CD4-positive, alpha-beta T cell treated with Interleukin-4 for 4 hours (primary cell): ENCODE measurements at places on chromosomes 1 and 21.

- DNase-seq: no peak
These were observed 62.3 kb downstream of the PTGS2 start for GRCh38 chr1:186617926-186618325.

DNA sequence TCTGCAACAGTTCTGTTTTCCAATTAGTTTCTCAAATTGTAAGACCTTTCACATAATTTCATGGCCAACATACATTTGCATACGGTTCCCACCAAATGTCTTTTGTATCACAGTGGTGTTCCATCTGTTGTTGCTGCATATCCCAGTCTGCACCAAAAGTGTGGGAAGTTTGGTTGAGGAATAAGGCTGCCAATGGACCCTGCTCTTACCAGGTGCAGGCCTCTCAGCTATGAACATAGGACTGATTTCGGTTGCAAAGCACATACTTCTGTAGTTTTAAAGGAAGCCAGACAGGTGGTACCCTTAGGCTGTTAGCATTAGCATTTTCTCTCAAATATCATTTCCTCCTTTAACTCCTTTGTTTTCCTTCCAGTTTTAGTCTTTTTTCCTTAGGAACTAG lies 33.8 kb downstream of the ADGRL4 start:
- DNase-seq: no peak

DNA sequence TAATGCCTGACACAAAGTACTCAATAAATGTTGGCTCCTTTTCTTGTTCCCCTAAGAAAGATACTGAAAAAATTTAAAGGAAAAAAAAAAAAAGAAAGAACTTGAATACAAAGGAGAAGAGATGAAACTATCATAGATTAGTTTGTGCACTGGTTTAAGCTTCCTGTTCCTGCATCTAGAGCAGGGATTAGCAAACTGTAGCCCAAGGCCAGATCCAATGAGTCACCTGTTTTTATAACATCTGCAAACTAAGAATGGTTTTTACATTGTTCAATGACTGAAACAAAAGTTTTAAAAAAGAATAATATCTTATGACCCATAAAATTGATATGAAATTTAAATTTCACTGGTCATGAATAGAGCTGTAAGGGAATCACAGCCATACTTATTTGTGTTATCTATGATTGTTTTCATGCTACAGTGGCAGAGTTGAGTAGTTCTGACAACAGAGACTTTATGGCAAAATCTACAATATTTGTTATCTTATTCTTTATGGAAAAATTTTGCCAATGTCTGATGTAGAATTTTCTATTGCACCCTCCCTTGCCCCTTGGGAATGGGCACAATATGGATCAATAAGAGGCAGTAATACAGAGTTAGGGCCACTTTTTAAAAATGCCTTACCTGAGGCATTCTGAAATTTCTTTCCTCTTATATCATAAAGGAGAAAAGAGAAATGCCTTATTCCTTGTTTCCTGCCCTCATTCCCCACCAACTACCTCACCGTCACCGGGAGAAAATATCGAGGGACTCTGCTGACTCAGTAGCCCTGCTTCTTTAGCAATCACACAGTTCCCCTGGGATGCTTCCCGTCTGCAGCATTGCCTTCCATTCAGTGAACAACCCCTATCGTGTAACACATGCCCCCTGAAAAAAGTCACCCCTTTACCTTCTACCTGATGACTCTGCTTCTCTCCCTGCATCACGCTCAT lies 50.6 kb downstream of the WDR64 start:
- DNase-seq: no peak

GRCh38 chr1:97913506-97914139 lies 7.2 kb downstream of the DPYD start:
- DNase-seq: no peak

GRCh38 chr1:99004254-99004860 lies 304 bp downstream of the PLPPR5 start:
- DNase-seq: no peak
